RPMI7951 (cell line): ENCODE measurements at places on chromosomes 5 and 9. TPM values are rescaled to one million over a fixed set of nuclear protein-coding genes. Genes with fewer than 3 reads are reported as not detected.

Gene CDX1
- total RNA-seq, result 0.24 and 0.98 TPM in 2 replicates

Gene SLC1A3
- 48.9 and 58.8 TPM in 2 replicates for total RNA-seq

Gene ANKRD55
- 0.24 and 0.49 TPM in 2 replicates for total RNA-seq

Gene UAP1L1
- total RNA-seq, result 7.6 and 10.0 TPM in 2 replicates

Gene C9orf153
- total RNA-seq, result 0.48 TPM in 1 of 2 replicates, not detected in the other

Gene NUTM2G
- total RNA-seq, result not detected in 2 replicates

Gene SLC6A7
- not detected in 2 replicates for total RNA-seq

Gene LRRC19
- not detected in 2 replicates for total RNA-seq

Gene BOD1
- 50.3 and 63.8 TPM in 2 replicates for total RNA-seq

Gene TERT
- not detected in 2 replicates for total RNA-seq

Gene ADGRV1
- 0.49 and 0.84 TPM in 2 replicates for total RNA-seq

Gene RMRP
- 19,023 and 39,221 TPM in 2 replicates for total RNA-seq

Gene MEF2C
- 20.8 and 32.1 TPM in 2 replicates for total RNA-seq

Gene JAKMIP2
- total RNA-seq, result under 0.01 TPM in 1 of 2 replicates, not detected in the other

Gene DMAC1
- 9.3 and 12.1 TPM in 2 replicates for total RNA-seq

Gene IQGAP2
- 0.24 and 0.29 TPM in 2 replicates for total RNA-seq

Gene SVEP1
- total RNA-seq, result 10.9 and 17.2 TPM in 2 replicates

- DNase-seq, result no peak
Observed at GRCh38 chr5:127549551-127549950, 32.1 kb downstream of the PRRC1 start.

DNA sequence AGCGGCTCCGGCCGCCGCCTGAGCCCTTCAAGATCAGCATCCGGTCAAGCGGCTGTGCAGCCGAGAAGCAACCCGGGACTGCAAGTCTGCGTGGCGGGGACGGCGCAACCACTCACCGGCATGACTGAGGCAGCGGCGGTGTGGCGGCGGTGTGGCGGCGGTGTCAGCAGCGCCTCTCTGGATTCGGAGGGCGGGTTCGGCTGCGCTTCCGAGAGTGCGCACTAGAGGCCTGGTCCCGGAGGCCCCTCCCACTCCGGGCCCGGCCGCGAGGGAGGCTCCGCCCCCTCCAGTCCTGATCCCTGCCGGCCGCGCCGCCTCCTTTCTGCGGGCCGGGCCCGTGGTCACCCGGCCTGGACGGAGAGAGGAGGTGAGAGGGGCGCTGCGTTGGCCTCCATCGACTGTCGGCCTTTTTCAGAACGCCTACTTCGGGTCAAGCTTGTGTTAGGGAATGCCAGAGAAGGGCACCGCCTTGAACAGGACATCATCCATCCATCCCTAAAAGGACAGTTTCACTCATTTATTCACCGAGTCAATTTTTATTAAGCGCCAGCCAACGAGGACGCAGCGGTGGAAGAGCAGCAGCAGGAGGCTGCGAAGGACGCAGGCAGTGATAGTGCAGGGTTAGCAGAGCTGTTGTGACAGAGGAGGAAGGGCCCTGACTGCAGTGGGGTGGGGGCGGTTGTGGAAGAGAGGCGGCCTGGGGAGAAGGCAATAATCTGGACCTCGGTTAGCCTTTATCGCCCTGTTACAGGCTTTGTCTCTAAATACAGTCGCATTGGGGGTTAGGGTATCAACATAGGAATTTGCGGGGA is at the start of gene ATOX1:
Gene ATOX1 (minus strand): TSS at position 202 of the 812 bp plus-strand sequence. CDS start 80 bp downstream, at position 122.
- peak; percentile 87 for DNase-seq

GRCh38 chr5:119614838-119615237 is 14.5 kb upstream of the FAM170A start:
- DNase-seq, result no peak

DNA sequence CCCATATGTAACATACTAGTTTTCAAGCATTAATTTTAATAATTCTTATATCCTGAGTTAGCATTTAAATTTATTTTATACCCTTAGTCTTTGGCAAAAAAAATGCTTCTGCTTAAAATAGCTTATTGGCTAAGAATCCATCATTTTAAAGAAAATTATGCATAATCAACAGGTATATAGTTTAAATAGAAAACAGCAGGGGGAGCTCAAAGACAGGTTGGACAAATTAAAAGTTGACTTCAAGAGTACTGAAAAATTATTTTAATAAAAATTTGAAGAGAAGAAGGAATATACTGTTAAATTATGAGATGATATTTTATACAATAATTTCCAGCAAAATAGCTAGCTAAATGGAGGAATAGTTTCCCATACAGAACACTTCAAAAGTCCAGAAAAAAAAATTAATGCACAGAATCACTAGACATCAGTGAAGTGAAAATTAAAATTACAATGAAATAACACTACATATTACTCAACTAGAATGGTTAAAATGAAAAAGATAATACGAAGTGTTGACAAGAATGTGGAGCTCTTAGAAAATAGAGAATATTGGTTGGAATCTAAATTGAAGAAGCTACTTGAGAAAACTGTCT is 387.1 kb downstream of the PDE4D start:
- DNase-seq, result no peak

GRCh38 chr9:26142631-26143030 is 464.4 kb upstream of the TUSC1 start:
- peak; percentile 53 for DNase-seq

DNA sequence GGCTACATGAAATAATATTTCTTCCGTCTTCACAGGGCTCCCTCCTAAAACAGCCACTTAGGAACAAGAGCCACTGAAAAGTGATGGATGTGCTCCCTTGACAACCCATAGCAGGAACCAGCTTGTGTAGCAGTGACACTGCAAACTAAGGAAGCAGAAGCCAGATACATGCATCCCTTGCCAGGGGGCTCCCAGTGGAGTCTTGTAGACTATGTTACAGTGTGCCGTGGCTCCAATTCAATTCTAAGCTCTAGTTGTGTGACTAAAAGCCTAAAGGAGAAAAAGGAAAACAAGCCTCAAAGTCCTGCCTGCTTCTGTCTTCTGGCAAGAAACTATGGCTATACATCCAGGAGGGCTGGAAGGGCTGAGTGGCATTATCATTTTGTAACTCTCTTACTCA is 12.2 kb upstream of the TAF1L start:
- DNase-seq, result no peak

DNA sequence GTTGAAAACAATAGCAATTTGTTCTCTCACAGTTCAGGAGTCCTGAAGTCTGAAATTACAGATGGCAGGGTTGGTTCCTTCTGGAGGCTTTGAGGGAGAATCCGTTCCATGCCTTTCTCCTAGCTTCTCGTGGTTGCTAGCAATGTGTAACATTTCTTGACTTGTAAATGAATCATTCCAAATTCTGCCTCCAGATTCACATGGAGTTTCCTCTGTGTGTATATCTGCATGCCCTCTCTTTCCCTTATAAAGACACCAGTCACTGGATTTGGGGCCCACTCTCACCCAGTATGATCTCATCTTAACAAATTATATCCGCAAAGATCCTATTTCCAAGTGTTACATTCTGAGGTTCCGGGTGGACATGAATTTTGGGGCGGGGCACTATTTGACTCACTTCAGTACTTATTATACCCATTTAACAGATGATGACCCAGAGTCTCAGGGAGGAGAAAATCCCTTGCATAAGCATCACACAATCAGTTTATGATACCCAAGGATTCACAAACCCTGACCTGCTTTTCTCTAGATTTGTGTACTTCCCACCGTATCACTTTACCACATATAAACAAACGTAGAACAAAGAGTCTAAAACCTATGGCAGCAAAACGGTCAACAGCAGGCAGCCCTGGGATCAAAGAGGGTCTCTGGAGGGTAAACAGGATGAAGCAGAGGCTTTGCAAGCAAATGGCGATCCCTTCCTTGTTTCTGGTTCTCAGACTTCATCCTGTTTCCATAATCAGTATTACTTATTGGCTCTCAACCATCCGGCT is 93.7 kb downstream of the C9orf152 start:
- peak; percentile 42 for DNase-seq

DNA sequence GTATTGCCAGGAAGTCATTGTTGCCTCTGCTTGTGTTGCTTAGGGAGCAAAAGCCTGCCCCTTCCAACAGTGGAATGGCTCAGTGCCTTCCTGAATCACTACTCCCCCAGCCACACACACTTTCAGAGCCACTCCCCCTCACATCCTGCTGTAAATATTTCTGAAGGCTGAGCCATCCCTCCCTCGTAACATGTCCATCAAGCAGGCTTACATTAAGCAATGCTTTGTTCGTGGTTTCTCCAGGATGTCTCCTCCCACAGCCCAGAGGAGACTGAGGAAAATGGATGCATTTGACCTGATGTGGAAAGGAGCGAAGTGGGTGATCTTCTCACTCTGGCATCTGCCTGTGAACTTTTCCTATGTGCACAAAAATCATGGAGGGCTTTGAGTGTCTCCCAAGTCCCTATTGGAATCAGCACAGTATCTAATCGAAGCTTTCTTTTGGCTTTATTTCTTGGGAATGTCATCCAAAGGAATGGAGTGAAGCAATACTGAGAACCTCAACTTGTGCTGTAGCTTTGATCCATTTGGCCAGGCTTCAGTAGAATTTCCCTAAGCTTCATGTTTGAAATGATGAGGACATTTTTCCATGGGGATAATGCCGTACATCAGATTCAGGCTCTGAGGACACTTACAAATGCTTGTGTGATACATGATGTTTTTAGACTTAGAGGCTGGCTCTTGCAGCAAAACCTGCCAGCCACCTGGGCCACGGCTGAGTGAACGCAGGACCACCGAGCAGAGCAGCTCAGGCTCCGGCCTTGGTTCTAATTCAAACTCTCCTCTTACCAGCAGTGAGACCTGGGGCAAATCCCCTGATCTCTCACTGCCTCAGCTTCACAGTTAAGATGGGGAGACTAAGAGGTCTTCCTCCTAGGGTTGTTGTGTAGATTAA is 389.1 kb downstream of the ENC1 start:
- peak; percentile 89 for DNase-seq

DNA sequence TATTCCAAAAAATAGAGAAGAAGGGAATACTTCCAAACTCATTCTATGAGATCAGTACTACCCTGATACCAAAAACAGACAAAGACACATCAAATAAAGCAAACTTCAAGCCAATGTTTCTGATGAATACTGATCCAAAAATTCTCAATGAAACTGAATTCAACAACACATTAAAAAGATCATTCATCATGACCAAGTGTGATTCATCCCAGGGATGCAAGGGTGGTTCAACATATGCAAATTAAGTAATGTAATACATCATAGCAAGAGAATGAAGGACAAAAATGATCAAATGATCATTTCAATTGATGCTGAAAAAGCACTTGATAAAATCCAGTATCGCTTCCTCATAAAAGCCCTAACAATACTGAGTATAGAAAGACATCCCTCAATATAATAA is 4.9 kb upstream of the RCL1 start:
- DNase-seq, result no peak

- DNase-seq, result no peak
Observed at GRCh38 chr9:109519366-109519765, 21.3 kb upstream of the PTPN3 start.

- DNase-seq, result no peak
Observed at GRCh38 chr5:566636-567309, 42.5 kb upstream of the SLC9A3 start.

GRCh38 chr9:14383294-14383693 is 69.4 kb upstream of the NFIB start:
- DNase-seq, result peak; percentile 34

GRCh38 chr9:106947106-106947900 is 84.3 kb downstream of the ZNF462 start:
- DNase-seq, result peak; percentile 11

DNA sequence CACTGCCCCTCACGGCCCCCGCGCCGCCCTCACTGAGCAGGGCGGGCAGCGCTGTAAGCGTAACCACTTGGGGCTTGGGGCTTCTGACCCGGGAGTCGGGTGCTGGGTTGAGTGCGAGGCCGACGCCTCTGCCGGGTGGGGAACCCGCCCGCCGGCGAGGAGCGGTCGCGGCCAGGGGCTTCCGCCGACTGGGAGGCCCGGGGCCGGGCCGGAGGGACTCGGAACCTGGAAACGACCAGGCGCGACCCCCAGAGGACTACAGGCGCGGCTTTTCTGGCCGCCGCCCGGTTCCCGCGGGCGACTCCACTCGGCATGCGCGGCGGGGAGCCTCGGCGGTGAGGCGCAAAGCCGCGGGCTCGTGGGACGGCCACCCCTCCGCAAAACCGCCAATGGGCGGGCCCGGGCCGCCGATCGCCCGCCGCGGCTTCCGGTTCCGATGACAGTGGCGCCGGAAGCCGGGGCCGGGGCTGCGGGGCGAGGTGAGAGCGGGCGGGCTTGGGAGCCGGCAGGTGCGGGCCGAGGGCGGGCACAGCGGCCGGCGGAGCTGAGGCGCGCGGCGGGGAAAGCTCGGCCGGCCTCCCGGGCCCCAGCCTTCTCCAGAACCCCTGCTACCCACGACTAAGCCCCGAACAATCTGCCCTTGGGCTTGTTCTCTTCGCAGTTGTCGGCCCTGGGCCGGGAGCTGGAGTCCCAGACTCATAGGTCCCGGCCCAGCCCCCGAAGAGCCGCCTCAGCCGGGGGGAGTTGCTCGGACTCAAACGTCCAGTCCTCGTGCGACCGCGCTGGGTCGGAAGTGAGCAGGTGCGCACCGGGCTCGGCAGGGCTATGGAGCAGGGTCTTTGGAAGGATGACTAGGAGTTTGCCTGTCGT is at the start of gene RMND5B:
Gene RMND5B (plus strand): TSS at position 439 of the 870 bp plus-strand sequence. CDS start 7,106 bp downstream, outside the sequence.
- peak; percentile 76 for DNase-seq

DNA sequence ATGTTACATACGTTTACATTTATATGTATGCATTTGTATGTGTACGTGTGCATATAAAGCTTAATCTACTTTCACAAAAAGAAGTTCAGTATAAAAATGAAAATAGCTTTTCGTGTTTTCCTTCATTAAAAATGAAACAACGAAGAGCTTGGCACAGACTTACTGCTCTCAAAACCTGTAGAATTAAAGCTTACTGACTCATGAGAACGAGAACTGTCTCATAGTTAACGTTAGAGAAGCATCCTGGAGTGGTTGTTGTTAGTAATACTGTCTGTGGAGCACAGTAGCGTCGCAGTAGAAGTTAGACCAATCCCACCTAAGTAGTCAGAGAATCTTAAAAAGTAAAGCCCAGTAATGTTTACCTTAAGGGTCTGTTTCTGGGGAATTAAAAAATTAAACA is 1.3 kb downstream of the MAT2B start:
- DNase-seq, result peak; percentile 18

- no peak for DNase-seq
Observed at GRCh38 chr5:68555907-68556681, 340.5 kb downstream of the PIK3R1 start.
